T-helper 9 cell (primary cell): ENCODE measurements at places on chromosomes 2 and 18.

- no peak for DNase-seq
Measured at GRCh38 chr2:45723857-45724256, 72.4 kb downstream of the PRKCE start.

DNA sequence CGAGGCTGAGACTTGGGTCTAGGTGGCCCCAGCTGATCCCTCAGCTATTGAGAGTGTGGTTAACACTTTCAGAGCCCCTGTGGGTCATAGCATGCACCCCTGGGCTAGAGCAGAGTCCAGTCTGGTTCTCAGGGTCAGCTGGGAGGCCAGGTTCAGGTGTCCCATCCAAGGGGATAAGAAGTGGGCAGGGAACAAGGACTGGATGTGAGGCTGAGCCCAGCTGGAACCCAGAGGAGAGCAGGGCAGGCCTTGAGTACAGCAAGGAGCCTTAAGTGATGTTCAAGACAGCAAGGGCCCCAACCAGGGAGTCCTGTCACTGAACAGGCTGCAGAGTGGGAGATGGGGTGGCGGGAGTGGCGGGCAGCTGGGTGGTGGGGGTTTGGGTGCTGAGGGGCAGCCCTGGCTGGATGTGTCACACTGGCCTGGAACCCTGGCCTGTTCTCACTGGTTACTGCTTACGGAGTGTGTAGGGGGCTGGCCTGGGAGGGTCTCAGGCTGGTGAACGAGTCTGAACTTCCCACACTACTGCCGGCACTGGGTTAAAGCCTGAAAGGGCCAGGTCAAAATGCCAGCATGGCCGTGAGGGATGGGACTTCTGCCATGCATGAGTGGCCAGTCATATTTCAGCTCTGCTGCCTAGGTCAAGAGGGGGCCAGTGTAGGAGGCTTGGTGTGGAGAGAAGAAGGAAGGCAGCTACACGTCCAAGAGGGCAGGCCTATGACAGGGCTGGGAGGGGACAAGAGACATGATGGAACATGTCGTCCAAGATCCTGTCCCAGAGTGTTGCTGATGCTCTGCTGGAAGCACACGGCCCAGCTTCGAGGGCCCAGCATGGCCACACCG lies 13.6 kb downstream of the TMEM185B start:
- DNase-seq = no peak

GRCh38 chr2:162710287-162710890 lies 128.2 kb downstream of the KCNH7 start:
- no peak for DNase-seq

- no peak for DNase-seq
Measured at GRCh38 chr18:10457767-10458166, 3.3 kb downstream of the APCDD1 start.

DNA sequence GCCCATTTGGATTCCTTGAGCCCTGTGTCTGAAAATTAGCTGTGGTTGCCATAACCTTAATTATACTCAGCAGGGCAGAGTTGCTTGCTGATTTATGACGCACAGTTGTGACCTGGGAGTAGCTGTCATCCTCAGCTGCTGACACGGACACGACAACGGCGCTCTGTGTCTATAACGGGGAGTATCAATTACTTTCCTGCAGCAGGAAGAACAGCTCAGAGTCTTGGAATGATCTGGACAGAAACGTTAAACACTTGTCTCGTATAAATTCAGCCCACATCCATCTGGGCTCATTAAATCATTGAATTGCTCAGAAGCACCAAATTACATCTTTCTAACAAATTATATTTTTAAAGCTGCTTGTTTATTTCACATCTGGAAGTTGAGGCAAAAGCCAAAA lies 116.3 kb downstream of the SEPTIN10 start:
- no peak for DNase-seq

DNA sequence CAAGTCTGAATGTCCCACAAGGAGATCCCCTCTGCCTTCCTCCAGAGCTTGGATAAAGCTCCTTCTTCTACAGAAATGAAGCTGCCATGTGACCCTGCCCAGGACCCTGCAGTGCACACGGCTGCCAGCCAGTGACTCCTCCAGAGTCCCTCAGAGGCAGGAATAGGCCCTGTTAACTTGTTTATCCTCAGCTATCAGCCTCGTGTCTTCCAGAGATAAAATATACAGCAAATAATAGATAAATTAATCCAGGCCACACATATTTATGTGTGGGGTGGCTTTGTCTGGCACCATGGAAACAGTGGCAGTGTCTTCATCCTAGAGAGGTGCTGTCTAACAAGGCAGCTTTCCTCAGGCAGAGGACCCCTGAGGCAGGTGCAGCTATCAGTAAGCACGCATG lies 66.7 kb downstream of the TMEM18 start:
- no peak for DNase-seq

GRCh38 chr2:207805566-207806226 lies 36.0 kb upstream of the FZD5 start:
- DNase-seq = no peak
